Activated naive CD8-positive, alpha-beta T cell treated with anti-CD3 and anti-CD28 coated beads for 36 hours (primary cell): ENCODE measurements at places on chromosomes 13 and 19.
A peak's percentile ranks its signal among the peaks of the same experiment; 100 is the strongest.

DNA sequence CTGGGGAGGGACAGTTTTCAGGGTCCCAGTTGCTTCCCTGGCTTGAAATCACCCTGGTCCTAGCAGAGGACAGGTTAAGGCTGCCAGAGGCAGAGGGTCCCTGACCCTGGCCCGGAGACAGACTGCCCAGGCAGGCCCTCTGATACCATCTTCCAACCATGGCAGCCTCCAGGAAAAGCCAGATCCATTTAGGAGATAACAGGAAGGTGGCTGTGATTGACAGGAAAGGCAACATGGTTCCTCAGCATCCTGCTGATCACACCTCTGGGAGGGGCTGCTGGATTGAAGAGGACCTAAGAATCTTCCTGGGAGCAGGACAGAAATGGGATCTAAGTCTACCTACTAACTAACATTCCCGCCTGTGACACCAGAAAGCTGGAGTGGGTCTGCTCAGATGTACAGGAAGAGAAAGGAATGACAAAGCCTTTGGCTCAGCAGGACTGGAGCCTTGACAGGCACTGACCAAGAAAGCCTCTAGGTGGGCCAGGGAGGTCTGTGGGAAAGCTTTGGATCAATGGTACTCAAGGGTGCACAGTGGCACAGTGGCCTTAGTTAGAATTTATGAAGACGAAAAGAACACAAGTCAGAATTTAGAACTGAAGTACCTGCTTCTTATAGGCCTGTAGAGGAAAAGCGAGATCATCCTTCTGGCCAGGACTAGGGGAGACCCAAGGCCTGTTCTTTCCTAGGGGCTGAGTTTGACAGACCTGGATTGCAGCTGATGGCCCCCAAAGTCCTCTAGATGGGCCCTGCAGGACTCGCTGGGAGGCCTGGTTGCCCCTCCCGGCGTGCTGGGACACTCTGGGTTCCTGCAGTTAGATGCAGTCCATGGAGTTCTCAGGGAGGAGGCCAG, 2.3 kb upstream of the PRKACA start:
- DNase-seq: no peak

DNA sequence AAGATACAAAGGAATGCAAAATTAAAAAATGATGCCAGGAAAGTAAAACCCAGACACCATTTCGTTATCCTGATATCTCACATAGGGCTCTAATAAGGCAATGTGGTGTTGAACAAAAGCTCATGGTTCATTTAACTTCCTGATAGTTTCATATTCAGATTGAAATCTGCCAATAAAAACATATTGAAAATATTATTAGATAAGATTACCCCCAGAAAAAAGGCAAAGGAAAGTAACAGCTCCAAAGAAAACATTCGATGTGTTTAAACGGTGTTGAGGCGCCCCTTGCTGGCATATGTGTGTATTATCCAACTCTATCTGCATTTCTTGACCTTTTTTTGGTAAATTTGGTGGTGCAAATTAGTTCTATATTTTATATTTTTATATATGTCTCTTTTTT, 75.9 kb downstream of the ESD start:
- peak; percentile 5 for DNase-seq

GRCh38 chr13:102236830-102237229, 165.0 kb downstream of the FGF14 start:
- no peak for DNase-seq

DNA sequence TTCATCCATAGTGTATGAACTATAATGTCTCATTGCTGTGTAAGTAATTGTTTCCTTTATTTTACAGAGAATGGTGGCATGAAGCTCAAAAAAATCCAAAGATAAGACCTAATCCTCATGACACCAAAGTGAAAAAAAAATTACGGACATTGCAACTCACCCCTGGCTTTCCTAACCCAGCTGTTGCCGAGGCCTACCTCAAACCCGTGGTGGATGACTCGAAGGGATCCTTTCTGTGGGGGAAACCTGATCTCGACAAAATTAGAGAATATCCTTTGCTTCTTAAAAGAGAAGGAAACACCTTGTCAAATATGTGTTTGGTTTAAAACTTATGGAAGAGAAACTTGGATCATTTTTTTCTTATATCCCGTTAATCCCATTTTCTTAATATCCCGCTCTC, 26.3 kb downstream of the ERCC5 start:
- no peak for DNase-seq

- no peak for DNase-seq
These were observed 27.3 kb upstream of the SPATA13 start for GRCh38 chr13:24133021-24133795.

- peak; percentile 30 for DNase-seq
These were observed 12.9 kb downstream of the COL4A2 start for GRCh38 chr13:110319774-110320509.

GRCh38 chr19:2426611-2427428, 566 bp downstream of the TIMM13 start:
- DNase-seq: peak; percentile 60

DNA sequence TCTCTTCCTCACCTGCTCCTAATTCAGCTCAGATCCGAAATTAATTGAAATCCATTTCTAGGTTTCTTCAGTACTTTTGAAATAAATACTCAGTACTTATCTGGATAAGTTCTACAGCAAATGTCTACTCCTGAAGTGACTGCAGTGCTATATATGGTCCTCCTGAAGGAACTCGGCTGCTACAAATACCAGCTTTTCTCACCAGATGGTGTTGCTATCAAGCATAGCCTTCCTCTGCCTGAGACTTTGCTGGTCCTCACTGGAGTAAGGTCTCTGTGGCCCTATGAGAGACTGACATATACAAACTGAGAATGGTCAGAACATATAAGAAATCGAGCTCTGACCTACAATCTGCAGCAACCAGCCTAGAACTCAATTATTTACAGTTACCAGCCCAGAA, 161.6 kb downstream of the NDFIP2 start:
- DNase-seq: no peak

DNA sequence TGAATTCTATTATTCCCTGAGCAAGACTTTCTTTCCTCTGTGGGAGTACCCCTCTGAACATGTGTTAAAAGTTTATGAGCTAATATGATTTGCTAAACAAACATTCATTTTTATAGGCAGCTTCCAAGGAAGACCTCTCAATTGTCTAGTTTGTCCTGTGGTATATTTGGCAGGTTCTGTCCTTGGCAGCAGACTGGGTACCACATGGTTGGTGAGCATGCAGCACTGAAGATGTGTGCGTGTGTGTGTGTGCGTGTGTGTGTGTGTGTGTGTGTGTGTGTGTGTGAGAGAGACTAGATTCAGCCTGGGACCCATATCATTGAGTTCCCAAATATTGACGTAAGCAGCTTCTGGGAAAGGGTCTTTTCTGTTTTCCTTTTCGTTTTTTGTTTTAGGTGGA, 24.0 kb downstream of the FGF9 start:
- DNase-seq: no peak

DNA sequence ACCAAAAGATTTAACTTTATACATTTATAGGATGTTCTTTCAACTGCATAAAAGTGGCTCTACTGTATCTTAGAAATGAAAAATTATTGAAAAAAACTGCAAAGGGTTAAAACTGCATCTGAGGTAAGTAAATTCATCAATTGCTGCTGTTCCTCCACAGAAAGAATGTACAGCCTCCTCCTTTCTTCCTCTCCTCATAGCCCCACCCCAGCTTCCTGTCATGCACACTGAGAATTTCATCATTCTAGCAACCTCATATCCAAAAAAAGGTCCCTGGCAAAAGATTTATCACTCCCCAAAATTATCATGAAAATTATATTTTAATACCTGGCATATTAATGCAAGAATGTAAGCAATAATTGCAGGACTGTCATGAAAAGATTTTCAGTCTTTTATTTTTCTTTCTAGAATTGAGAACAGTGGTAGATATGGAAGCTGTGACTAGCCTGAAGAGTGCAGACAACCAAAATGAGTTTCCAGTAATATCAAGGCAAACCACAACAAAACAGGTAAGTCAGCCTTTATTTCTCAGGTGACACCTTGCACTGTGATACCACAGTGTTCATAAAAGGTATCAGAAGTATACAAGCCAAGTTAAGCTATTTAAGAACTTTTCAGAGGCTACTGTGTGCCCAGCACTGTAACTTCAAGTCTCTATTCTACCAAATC, 110.8 kb downstream of the SUCLA2 start:
- no peak for DNase-seq

DNA sequence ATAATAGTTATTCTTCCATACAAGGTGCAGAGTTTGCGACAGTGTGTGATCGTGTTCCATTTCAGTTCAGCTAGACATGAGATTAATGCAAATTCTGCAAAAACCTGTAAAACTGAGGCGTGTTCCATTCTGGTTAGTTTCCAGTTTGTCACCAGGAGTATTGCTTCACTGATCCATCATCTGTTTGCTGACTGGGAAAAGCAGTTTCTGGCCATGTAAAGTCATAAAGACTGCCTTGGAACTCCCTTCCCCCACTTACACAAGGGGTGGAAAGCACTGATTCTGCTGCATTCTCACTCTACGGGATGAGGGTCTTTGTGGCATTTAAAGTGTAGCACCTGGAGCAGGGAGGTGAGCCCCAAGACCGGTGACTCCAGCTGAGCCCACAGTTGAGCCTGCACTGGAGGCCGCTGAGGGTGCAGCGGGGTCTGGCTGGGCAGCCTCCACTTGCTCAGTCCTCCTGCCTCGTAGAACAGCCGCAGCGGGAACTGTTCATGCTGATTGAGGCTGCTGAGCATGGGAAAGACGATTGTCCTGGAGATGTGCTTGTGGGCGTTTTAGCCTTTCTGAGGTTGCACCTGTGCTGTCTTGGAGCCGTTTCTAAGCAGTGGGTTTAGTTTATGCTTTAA, 2.0 kb downstream of the ZNF57 start:
- DNase-seq: no peak

GRCh38 chr13:51213173-51213728, 8.9 kb upstream of the FAM124A start:
- no peak for DNase-seq

GRCh38 chr19:47735131-47735530, 10.2 kb upstream of the NOP53 start:
- no peak for DNase-seq

- no peak for DNase-seq
These were observed 1.6 kb downstream of the WDR88 start for GRCh38 chr19:33133438-33134031.

DNA sequence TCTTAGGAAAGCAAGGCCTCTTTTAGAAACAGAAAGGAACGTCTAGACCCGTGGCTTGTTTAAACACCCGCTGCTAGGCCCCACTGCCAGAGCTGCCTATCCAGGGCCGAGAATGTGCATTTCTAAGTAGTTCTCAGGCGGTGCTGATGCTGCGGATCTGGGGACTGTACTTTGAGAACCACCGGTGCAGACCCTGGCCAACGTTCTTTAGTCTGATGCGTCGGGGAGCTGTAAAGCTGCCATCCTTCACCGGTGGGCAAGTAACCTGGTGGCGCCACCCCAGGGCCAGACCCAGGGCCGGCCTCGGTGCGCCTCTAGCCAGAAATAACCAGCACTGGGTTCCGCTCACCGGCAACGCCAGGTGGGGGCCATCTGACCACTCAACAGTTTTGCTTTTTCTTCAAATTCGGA, 47.1 kb downstream of the TGDS start:
- DNase-seq: no peak

DNA sequence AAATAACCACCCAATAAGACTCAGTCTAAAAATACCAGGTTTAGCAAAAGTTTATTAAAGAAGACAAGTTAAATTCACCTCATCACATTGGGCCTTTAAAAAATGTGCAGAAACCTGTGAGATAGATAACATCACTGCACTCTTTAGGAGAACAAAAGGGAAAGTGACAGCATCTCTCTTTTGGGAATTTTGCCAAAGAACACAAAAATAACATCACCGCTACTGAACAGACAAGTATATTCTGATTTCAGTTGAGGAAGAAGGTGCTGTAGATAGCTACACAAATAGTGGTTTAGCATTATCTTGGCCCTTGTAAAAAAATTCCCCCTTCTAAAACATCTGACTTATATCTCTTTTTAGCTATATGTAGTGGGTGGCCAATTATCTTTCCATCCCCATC, 244.7 kb downstream of the VWA8 start:
- no peak for DNase-seq

- peak; percentile 68 for DNase-seq
These were observed 11.9 kb upstream of the ZNF57 start for GRCh38 chr19:2888731-2889224.

DNA sequence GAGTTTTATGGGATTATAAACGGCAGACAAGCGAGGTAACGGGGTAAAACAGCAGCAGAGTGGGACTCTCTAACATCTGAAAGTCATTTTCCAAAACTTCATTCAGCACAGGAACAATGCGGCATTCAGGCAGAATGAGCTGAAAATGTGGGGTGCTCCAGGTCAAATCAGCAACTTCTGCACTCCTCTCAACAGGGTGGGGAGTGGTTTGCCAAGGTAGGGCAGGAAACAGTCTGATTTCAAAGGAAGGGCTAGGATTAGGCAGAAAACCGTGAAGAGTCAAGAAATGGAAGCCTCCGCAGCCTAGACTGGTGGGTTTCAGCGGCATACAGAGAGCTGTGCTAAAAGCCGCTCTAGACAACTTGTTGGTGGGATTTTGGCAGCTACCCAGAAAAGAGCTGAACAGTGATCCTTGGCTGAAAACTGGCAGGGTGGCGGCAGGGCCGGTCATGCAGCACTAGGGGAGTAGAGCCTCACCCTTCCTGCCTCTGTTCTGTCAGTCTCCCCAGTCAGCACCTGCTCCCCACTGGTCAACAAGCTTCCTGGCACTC, 154.2 kb upstream of the KLF12 start:
- peak; percentile 23 for DNase-seq

DNA sequence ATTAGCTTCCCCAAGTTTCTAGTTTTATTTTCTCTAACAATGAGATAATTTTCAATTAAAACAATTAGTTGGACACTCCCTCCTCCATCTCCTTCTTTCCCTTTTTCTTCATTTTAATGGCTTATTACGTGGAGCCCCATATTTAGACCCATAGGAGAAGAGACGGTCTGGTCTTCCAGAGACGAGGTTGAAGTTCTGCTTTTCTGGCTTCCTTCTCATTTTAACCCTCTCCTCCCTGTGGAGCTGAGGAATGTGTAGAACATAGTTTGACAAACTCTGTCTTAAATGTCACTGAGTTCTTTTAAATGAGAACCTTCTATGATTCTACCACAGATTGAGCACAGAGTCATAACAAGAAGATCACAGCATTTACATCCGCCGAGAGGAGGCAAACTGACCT, 86.8 kb downstream of the EDNRB start:
- no peak for DNase-seq

GRCh38 chr19:37007587-37008220, 70.5 kb upstream of the ZNF420 start:
- peak; percentile 69 for DNase-seq

DNA sequence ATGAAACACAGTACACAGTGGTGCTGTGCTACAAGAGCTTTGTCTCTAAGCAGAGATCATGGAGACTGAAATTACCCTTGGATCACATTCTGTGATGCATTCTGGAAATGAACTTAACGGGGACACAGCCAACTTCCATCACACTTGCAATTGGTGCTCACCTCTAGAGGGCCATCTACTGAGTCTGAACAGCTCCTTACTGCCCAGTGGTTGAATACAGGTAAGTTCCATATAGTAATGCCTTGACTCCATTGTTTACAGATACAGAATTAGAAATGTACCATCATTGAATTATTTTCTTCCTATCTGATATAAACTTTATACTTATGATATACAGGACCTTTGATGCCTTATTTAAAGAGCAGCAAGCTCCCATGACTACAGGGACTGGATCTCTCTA, 686.4 kb downstream of the PCDH9 start:
- no peak for DNase-seq

- no peak for DNase-seq
These were observed 63.4 kb downstream of the KCTD12 start for GRCh38 chr13:76822698-76823267.
